Left renal pelvis (tissue), 4 donors: ENCODE measurements at places on chromosomes 11 and 22.

DNA sequence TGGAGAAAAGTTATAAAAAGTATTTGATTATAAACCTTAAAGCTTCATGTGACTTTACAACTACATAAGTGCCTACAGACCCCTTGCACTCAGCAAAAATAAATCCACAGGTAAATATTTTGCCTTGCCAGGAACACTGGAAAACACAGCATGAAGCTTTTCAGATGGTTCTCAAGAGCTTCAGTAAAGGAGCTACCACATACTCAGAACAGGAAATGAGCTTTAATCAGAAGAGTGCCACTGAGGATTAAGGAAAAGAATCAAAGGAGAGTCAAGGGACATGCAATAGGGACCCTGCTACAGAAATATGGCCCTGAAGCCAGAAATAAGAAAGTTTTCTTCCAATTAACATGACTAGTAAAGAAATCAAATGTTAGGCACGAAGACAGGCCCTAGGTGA is 1.2 kb downstream of the CASP1 start:
- DNase-seq = no peak

DNA sequence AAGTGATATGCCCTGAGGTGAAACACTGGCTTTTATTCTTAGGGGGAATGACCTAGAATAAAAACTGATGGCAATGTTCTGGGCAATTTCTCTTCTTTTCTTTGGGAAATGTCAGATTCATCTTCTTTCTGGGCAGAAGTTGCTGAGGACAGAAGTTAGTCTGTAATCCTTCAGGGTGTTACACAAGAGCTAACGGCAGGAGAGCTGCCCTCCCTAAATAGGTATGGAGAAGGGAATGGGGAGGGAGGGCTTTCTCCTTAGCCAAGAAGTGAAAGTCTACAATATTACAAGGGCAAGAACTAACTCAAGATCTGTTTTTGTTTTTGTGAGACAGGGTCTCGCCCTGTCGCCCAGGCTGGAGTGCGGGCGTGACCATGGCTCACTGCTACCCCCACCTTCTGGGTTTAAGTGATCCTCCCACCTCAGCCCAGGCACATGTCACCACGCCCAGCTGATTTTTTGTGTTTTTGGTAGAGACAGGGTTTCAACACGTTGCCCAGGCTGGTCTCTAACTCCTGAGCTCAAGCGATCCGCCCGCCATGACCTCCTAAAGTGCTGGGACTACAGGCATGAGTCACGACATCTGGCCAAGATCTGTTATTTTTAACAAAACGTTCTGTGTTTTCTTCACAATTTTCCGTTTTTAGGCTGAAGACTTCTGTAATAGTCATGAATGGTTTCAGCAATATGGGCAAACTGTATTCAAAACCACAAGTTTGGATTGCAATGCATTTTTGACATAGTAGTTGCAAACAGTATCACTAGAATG is 7.2 kb downstream of the PIWIL4 start:
- no peak for DNase-seq

GRCh38 chr11:17775507-17776211 is 41.1 kb downstream of the KCNC1 start:
- DNase-seq = no peak

DNA sequence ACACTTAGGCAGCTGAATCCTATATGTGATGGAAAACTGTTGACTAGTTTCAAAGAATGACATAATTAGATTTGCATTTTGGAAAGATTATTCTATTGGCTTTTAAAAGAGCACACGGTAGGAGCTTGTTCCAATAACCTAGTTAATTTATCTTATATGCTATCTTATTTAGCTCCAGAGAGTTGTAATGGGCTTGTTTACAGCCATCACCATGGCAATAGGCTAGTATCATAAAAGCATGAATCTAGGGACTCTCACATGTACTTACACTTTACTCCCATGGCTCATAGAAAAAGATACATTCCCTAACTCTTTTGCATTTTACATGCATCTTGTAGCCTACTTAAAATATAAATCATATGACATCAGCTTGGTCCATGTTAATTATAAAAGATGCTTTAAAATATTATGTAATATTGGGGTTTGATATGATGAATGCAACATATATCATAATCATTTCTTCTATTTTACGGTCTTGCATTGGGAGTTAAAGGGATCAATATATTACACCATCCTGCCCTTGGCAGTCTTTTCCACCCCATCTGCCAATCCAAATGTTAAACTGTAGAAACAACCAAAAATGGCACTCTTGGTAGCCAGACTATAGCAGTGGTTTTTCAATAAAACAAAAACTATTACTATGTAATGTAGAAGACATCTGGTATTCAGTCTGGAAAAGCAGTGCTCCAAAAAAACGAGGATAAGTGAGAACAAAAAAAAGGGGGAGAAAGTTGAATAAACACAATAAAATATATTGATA is 2254.0 kb downstream of the LRRC4C start:
- DNase-seq = no peak
